Mesenteric fat pad (tissue), 1 donor: ENCODE measurements at places on chromosomes 6 and 20. TPM values are rescaled to one million over a fixed set of nuclear protein-coding genes. Genes with fewer than 3 reads are reported as not detected.

ASCC3 gene
- total RNA-seq = 27.4 TPM

DNA sequence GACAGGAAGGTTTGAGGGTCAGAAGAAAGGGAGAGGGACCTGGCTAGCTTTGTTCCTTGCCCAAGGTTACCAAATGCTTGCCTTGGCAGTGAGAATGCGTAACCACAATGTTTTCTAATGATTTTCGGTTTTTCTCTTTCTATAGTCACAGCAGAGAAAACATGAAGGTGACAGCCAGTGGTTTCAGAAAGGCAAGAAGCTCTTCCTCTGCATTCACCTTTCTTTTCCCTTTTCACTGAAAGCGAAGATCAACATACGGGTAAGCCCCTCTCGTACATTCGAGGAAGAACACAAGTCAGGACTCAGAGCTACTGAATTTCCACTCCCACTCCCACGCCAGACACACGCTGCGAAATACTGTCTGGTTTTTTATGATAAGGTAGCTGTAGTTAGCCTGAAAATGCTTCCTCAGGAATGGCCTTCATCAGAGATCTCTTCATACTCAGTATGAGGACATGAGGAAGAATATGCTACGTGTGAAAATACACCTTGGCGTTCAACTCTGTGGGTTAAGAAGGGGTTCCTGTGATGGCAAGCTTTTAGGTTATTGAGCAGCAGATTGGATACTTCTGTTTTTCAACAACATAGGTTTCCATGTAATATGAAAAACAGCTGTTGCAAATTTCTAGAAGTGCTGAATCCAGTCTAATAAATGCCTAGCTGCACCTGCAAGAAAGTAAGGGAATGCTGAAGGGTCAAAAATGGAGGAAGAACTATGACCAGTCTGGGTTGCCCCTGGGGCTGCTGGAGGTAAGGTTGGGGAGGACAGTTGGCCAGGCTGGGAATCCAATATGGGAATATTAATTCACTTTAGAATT lies 7.4 kb upstream of the CD83 start:
- no peak for DNase-seq

DNA sequence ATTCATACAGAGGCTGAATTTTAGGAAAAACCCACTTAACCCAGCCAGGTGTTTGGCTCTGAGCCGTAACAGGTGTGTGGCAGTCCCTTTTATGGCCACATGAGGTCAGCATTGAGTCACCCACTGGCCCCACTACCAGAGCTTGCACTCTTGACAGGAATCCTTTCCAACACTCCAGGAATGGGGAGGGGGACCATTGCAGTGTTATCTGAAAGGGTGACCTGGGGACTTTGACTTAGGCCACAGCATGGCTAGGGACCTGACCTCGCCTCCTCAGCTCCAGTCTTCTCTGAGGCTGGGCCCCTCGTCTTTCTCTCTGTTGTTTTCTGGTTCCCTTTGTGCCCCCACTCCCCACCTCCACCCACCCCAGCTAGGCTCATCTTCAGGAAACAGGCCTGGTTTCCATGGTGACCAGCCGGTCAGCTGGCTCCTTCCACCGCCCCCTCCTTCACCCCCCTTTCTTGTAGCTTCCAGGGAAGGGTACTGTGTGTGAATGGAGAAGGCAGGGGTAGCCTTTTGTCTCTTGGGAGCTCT lies 2.1 kb upstream of the TMEM151B start:
- DNase-seq = no peak

GRCh38 chr6:115001731-115002350 lies 659.0 kb upstream of the HS3ST5 start:
- no peak for DNase-seq

- no peak for DNase-seq
Observed at GRCh38 chr20:20051767-20052073, 546 bp downstream of the CRNKL1 start.

NKX2-4 gene
- not detected for total RNA-seq
